ENCODE measurements at places on chromosomes 4 and X.

GRCh38 chr4:88729146-88729760, 31.6 kb upstream of the NAP1L5 start:
- DNase-seq, result no peak

- DNase-seq, result peak; percentile 41
Measured at GRCh38 chrX:68829582-68830418, 979 bp downstream of the EFNB1 start.

DNA sequence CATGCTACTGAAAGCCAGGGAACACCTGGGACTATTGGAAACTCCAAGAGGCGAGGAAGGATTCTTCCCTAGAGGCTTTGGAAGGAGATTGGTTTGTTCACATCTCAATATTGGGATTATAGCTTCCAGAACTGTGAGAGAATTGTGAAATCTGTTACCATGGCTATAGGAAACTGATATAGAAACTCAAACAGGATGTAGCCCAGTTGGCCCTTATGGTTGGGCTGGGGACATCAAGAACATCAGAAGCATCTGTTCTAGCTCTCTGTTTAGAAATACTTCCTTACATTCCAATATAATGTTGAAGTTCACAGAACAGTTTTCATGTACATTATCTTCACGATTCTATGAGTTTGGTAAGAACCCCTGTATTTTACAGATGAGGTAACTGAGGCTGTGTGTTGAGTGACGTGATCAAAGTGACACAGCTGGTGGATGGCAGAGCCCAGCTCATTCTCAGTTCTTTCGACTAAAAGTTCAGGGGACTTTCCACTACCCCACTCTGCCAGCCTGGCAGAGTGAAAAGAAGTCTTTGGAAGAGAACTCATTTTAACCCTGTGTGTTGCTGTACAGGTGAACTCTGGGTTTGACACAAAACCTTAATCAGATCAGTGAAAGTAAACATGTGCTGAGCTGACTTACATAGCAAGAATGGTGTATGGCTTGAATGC, 183.0 kb downstream of the GBA3 start:
- DNase-seq, result no peak

- no peak for DNase-seq
Measured at GRCh38 chr4:55947254-55947882, 1.4 kb upstream of the CEP135 start.

DNA sequence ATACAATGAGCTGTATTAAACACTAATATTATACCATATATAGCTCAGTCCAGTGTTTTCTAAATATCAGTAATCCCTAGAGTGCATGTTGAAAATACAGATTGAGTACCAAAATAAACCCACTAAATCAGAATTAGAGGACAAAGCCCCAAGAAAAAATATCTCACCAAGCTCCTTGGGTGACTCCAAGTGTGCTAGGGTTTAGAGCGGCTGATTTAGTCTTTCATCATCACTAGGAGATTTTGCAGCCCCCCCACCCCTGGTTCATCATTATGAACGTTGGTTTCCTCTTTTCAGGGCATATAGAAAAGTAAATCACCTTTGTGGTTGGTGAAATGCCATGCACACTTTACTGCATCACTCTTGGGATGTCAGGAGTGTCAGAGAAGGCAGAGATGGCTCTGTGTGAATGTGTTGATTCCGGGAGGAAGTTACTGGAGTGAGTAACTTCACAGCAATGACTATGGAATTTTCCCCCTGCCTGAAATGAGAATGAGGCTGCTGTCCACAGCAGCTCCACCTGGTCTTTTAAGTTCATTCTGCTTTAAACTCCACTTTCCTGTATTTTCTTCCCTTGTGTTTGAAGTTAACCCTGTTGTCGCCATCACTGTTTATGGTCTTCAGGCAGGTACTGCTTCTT, 25.2 kb upstream of the ANAPC4 start:
- no peak for DNase-seq

GRCh38 chr4:82623121-82623683, 61.4 kb upstream of the TMEM150C start:
- peak; percentile 77 for DNase-seq

GRCh38 chr4:75229806-75230570, 284.2 kb downstream of the RCHY1 start:
- DNase-seq, result no peak

GRCh38 chr4:8545439-8545765, 34.8 kb upstream of the GPR78 start:
- DNase-seq, result no peak
